Stimulated activated naive CD8-positive, alpha-beta T cell treated with anti-CD3 and anti-CD28 coated beads, Interleukin-15, amount 100 ng/mL, for 72 hours (primary cell): ENCODE measurements at places on chromosomes 7 and 10.
A peak's percentile ranks its signal among the peaks of the same experiment; 100 is the strongest.

DNA sequence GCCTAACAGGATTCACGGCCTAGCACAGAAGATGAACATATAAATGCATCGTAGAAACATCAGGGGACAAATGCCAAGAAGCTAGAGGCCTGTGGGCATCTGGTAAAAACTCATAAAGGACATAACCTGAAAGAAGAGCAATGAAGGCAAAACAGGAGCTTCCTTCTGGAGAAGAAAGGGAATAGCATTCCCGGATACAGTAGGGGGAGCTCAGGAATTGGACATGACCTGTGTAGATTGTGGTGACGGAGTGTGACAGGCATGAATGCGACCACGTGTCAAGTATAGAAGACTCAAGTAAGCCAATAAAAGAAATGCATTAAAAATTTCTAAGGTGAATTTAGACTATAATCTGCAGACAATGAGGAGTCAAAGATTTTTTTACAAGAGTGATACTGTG is 270.1 kb downstream of the AGMO start:
- no peak for DNase-seq

DNA sequence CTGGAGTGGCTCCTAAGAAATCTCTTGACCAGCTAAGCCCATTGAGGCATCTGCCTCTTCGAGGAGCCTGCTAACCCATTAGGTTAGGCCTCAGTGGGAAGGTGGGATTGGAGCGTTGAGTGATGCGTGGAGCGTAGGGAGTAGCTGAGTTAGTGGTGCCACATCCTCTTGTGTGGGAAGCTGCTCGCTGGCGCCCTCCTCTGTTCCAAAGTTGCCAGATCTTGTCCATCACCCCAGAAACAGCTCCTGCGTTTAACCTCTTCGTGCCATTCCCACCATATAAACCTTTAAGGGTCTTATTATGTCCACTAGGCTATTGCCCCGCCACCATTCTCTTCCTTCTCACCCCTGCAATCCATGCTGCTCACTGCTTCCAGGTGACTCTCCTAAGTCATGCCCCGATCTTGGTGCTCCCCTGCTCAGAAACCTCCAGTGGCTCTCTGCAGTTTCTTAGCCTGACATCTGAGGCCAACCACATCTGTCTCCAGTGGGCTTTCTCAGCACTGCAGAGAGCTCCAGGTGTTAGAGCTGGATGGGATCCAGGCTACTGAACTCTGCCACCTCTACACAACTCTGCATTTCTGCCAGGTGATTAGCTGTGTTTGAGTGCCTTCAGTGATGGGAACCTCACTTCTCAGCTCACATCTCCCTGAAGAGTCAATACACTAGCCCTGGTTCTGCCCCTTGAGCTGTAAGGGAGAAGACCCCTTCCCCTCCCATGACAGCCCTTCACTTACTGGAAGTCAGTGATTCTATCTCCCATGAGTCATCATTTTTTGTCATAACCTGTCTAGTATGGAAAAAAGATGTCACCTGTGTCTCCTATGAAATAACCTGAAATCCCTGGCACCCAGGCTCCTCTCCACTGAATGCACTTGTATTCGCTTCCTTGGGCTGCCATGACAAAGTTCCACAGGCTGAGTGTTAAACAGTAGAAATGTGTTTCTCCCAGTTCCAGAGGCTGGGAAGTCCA is 65.0 kb upstream of the FGFR2 start:
- DNase-seq: no peak

- no peak for DNase-seq
Observed at GRCh38 chr7:37908221-37908788, 8.3 kb downstream of the SFRP4 start.

- no peak for DNase-seq
Observed at GRCh38 chr7:79090543-79090942, 362.9 kb downstream of the MAGI2 start.

DNA sequence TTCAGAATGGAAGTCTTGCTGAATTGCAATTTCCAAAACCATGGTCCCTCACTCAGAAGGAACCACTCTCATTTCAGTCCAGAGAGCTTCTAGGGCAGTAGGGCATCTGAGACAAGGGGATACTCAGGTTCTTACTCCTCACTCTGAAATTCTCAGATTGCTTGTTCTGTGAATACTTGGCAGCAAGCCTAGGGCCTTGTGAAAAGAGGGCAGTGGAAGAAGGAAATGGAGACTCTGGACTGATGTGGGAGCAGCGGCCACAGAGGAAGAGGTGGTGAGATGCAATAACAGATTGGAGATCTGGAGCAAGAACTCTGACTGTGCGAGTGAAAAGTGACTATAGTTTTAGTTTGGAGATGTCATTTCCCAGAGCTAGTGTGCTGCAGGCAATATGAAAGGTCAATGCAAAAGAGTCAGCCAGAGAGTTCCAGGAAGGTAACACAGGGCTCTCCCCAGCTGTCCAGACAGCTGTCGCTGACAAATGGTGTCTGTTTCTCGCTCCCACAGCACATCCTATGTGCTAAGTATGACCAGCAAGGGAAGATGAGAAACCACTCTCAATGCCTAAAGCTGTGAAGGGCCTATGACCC is 291.6 kb upstream of the KIAA1217 start:
- no peak for DNase-seq

DNA sequence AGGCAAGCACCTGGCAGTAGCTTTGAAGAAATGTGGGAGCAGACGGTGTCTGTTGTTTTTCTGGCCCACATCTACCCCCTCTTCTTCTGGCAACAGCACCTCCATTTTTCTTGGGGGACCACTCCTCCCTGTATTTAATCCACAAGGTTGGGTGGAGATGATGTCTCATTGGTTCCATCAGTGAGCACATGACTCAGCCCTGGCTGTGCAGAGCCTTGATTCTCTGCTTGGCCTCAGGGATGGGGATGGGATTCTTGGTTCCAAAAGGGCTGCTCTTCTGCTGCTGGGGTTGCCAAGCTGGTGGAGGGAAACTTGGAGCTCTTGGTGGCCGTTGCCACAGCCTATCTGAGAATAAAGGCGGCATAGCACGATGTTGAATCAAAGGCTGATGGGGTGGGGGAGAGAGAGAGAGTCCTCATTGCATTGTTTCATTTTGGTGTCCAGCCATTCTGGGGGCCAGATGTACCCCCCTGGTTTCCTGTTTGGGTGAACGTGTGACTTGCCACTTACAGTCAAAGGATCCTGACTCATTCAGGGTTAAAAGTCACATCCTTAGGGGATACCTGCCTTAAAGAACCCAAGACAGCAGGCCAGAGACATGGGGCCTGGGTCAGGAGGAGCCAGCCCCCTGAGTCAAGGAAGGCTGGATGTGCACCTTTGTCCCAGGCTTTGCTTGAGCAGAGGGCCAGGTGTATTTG is 25.9 kb downstream of the GRK5 start:
- no peak for DNase-seq

DNA sequence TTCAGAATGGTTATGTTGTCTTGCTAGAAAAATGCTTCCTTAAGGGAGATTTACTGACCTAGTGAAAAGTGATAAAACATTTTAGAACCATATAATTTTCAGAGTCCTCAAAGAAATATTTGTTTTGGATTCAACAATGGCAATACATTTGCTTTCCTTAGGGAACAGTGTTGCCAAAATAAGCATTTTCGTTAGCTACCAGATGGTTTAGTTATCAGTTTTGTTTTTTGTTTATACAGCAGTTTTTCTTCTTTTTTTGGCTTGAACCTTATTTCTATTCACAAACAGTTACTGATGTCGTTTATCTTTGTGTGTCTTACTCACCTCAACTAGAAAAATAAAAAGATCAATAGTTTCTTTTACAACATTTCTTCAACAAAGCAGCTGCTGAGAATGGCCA is 48.6 kb downstream of the EXOC4 start:
- DNase-seq: no peak

DNA sequence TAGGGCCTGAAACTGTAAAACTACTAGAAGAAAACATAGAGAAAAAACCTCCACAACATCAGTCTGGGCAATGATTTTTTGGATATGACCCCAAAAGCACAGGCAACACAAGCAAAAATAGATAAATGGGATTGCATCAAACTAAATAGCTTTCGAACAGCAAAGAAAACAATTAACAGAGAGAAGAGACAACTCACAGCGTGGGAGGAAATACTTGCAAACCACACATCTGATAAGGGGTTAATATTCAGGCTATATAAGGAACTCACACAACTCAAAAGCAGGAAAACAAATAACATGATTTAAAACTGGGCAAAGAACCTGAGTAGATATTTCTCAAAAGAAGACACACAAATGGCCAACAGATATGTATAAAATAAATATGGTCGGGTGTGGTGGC is 7.7 kb upstream of the GSTK1 start:
- DNase-seq: no peak

- no peak for DNase-seq
Observed at GRCh38 chr10:129165770-129166169, 301.3 kb upstream of the MGMT start.

GRCh38 chr7:37765872-37766525 is 82.4 kb upstream of the NME8 start:
- DNase-seq: peak; percentile 21

- DNase-seq: no peak
Observed at GRCh38 chr10:96610817-96611216, 24.0 kb upstream of the TM9SF3 start.

GRCh38 chr10:70838270-70838805 is 22.6 kb downstream of the SGPL1 start:
- no peak for DNase-seq

GRCh38 chr7:4241791-4242190 is 440.3 kb upstream of the FOXK1 start:
- no peak for DNase-seq

- no peak for DNase-seq
Observed at GRCh38 chr10:124262971-124263370, 155.8 kb downstream of the OAT start.

DNA sequence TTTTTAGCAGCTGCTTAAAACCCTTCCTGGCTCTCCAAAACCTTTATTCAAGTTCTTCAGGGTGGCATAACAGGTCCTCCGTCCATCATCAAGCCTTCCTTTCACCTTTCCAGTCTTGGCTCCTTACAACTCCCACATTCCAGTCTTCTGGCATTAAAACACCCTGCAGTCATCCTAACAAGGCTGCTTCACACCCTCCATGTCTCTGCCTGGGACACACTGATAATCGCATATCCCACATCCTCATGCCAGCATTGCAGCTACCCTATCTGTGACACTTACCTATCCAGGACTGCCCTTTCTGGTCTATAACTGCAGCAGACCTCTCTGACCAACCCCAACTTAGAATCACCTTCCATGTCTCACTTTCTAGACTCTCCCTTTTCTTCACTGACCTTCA is 2.6 kb upstream of the TLL2 start:
- no peak for DNase-seq

DNA sequence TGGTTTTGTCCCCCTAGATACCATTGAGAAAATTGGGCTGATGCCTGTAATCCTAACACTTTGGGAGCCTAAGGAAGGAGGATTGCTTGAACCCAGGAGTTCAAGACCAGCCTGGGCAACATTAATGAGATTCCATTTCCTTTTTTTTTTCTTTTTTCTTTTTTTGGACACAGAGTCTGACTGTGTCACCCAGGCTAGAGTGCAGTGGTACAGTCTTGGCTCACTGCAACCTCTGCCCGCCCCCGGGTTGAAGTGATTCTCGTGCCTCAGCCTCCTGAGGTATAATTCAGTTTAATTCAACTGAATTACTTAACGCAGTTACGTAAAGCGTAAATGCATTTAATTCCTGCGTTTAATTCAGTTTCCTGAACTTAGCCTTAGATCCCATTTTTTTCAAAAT is 13.3 kb downstream of the CCAR1 start:
- DNase-seq: no peak

DNA sequence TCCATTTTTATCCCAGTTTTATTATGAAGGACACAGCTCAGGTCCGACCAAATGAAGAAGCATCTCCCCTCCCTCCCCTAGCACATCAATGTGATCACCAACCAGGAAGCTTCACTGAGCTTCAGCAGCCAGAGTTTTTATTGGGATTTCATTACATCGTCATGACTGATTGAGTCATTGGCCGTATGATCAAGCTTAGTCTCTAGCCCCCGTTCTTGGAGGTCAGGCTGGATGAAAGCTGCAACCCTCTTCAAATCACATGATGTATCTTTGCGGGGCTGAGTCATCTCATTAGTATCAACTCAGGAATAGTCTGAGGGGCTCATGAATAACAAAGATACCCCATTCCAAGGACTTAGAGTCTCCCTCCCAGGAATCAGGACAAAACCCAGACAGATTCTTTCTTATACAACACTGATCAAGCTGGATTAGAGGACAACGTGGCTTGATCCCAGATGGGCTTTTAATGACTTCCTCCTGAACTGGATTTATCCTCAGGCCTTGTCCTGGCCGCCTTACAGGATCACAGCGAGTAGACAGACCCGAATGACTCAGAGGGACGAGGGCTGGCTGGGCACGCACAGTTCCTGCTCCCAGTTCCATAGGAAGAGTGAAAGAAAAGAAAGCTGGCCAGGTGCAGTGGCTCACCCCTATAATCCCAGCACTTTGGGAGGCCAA is 14.5 kb downstream of the LIMK1 start:
- DNase-seq: no peak

- no peak for DNase-seq
Observed at GRCh38 chr7:69845721-69846495, 247.6 kb downstream of the AUTS2 start.

DNA sequence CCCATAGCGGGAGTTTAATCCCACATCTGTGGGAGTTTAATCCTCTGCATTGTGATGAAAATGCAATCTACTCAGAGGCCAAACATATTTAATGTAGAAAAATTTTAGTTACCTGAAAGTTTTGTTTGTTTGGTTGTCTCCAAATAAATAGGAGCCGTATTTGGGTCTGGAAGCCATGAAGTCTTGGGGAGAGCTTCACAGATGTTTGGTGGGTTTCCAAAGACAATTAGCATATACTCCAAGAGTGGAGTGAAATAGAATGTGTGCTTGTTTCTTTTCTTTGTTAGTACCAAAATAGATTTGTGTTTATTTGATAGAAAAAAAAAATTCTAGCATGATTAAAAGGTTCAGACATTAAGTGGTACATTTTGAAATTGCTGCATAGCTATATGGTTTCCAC is 50.9 kb downstream of the ANK3 start:
- no peak for DNase-seq

DNA sequence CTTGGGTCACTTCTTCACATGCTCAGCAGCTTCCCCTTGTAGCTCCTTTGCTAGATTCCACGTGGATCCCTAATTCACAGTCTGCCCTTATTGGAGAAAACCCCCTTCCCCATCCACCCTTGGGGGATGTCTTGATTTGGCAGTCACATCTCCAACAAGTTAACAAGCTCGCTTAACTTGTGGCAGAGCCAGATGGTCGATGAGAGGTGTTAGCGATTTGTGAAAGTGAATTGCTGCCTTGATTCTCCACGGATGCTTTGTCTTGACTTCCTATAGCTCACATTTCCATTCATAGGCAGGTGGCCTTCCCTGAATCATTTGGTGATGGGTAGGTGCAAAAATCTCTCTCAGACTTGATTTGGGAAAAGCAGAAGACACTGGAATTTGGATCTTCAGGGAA is 387.9 kb downstream of the TCERG1L start:
- no peak for DNase-seq

GRCh38 chr10:124727361-124727960 is 16.7 kb downstream of the FAM53B start:
- DNase-seq: no peak

- DNase-seq: no peak
Observed at GRCh38 chr10:131998050-131998844, 16.5 kb upstream of the BNIP3 start.

GRCh38 chr10:115998301-115998700 is 274.7 kb downstream of the GFRA1 start:
- no peak for DNase-seq
